ENCODE measurements at places on chromosomes 2 and 18.

DNA sequence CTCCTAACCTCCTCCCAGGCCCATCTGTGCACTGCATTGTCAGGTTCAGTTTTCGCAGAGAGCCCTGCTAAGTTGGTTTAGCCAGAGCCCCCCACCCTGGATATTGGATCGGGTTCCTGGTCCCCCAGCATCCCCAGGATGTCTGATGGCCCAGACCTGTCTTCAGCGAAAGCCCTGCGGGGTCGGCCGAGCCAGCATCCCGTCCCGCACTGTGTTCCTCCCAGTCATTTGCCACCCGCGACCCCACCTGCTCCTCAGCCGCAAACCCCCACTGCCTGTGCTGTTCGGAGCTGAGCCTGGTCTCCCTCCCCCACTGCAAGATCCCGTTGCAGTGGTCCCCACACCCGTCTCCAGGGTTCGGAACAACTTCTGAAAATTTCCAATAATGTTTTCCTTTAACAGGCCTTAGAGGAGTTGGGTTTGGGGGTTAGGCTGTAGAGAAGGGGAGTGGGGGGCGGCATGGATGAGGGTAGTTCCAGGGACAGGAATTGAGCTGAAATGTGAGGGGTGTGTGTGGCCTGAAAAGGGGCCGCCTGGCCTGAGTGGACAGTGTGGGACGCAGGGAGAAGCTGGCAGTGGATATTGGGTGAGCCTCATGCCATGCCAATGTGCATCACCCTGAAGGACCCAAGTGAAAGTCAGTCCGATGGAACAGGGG, 1.6 kb upstream of the COPS9 start:
- DNase-seq, result no peak

DNA sequence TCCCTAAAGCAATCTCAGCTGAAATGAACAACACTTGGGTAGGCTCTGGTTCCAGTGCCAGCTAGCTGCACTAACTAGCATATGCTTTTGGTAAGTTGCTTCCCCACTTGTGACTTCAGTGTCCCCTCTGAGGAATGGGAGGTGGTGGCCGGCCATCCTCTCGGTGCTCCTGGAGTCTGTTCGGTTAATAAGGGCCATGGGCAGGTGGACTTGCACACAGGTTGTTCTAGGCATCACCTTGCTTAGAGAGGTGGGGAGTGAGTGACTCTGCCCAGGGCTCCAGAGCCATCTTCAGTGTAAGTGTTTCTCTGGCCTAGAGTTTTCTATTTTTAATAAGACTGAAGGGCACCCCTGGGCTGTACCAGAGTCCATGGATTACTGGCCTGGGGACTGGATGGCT, 18.8 kb upstream of the TAF1B start:
- DNase-seq, result no peak

DNA sequence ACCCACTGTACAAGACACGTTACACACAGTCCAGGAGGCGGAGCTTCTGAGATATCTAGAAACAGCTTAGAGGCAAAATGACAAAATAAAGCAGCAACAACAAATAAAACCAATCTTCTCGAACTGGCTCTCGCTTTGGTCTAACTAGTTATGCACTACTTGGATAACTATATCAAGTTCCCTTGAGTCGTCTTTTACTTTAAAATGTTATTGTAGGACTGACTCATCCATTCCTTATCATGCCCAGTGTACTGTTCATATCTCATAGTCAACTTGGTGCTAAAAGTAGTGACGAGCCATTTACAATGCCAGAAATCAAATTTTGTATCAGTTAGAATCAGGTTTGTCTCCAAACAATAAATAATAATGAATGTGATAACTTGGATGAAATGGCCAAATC, 102.5 kb upstream of the SLC35G4 start:
- no peak for DNase-seq

DNA sequence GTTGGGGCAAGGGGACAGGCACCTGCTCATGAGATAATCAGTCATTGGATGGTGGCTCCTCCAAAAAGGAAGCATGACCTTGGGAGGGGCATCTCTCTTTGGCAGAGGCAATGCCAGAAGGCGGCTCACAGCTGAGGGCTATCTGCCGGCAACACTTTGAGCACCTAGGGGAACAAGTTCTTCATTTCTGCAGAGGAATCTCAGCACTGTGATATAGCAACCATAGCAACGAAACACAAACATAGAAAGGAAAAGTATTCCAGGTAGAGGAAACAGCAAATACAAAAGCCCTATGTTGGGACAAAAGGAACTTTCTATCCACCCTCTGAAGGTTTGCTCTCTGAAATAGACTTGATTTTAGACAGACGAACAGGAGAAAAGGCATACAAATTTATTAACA, 89.1 kb upstream of the NEDD4L start:
- DNase-seq, result no peak

GRCh38 chr2:227507963-227508362, 36.0 kb downstream of the AGFG1 start:
- no peak for DNase-seq

DNA sequence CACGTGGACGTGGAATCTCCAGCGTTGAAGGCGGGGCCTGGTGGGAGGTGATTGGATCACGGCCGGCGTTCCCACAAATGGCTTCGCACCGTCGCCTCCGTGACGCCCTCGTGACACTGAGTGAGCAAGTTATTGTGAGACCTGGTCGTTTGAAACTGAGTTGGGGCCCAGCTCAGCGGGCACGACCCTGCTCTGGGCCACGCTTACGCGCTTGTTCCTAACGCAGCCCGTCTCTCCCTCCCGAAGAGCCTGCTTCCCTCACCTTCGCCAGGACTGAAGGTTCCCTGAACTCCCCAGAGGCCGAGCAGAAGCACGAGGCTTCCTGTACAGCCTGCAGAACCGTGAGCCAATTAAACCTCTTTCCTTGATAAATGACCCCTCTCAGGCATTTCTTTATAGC, 121.8 kb downstream of the RTP5 start:
- DNase-seq, result no peak

DNA sequence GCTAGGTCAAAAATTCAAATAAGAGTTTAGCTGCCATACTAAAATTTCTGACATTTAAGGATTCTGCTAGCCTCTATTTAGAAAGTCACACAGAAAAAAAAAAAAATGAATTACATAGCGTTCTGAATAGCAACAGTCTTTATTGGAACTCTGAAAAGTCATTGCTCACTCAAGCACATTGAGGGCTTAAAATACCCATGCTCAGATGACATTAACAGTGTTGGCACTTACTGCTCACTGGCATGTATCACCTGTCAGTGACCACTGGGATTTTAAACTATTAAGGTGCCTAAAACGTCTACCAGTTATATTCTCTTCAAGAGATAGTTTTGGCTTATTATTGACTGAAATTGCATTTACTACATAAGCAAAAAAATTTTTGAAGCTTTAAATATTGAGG, 468.0 kb upstream of the SPHKAP start:
- no peak for DNase-seq

DNA sequence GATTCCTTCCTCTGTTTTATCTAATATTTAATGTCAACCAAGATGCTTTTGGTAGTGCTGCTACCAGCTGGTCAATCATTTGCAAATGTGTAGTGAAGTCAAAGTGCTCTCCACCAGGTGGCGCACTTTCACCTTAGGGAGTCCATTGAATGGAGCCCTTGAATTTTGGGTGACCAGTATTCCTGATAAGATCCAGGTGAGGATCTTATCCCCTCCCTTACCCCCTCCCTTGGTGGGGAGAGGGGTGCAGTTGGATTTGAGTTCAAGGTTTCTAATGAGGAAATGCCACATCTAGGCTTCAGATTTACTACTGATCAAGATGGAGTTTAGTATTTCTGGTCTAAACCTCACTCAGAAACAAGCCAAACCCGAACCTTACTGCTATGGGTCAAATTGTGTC, 12.0 kb upstream of the E2F6 start:
- DNase-seq, result peak; percentile 78

DNA sequence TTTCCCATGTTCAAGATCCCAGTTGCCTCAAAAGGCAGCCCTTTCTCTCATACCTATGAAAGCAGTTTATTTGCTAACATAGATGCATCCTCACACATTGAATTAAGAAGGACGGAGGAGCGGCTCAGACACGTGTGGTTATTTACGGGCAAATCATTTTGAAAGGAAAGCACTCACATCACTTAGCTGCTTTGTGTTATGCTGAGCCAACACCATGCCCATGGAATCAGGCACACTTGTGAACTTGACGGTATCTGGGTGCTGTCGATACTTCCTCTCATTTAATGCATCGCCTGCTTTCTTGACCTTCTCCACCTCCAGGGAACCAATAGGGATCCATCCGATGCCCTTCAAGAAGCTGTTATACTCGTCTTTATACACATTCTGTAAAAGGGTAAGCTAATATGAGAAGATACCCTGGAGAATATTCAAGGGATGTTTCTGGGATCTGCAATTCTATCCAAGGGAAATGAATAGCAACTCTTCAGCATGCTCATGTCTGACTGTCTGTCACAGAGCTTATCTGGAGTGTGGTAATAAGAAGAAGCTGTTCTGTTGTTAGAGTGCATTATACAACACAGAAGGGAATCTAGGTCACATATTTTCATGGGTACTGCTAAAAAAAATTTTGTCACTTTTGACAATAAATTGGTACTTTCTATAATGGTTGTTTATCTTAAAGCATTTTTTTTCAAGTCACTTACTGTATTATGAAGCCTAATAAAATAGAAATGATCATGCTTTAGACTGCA, 63.3 kb downstream of the NEB start:
- DNase-seq, result no peak

- DNase-seq, result no peak
Observed at GRCh38 chr2:23464156-23464555, 79.2 kb downstream of the KLHL29 start.

GRCh38 chr18:38940863-38941531, 1375.4 kb upstream of the CELF4 start:
- DNase-seq, result peak; percentile 93

- no peak for DNase-seq
Observed at GRCh38 chr2:124967325-124967724, 942.2 kb downstream of the CNTNAP5 start.

DNA sequence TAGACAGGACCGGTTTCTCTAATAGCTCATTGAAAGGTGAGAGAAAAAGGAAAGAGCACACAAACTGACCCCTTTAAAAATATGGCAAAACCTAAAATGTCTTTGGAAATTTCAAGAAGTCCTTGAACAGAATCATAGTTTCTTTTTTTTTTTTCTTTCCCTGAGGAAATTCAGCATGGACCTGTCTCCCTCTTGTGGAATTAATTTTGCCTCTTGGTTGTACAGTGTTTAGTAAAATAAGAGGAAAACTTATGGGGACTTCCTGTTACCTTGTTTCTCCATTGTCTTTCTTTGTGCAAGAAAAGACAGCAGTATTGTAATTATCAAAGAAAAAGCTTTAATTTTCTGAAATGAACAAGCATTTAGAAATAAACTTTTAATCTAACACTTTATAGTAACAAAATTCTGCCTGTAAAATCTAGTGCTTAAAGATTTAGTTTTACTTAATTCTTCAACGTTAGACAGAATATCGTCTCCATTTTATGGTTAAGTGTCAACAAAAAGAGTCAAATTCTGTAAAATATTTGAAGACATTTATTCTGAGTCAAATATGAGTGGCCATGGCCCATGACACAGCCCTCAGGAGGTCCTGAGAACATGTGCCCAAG, 176.3 kb upstream of the NABP1 start:
- no peak for DNase-seq

DNA sequence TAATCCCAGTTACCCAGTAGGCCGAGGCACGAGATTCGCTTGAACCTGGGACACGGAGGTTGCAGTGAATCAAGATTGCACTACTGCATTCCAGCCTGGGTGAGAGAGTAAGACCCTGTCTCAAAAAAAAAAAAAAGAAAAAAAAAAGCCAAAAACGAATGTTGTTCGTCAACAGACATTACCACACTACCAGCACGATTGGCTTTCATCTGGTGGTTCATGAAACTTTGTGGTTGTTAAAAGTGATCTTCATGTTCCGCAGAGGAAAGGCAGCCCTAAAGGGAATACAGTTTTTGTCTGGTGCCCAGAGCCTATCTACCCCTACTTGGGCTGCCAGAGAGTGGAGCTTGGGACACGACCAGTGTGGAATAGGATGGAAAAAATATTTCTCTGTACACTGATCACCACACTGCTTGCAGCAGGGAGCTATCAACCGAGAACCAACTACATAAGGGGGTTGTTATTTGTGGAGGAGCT, 13.6 kb upstream of the CXCR4 start:
- peak; percentile 53 for DNase-seq

GRCh38 chr2:61266632-61267505, 104.9 kb downstream of the C2orf74 start:
- no peak for DNase-seq

GRCh38 chr2:138157372-138157771, 193.1 kb downstream of the HNMT start:
- no peak for DNase-seq

DNA sequence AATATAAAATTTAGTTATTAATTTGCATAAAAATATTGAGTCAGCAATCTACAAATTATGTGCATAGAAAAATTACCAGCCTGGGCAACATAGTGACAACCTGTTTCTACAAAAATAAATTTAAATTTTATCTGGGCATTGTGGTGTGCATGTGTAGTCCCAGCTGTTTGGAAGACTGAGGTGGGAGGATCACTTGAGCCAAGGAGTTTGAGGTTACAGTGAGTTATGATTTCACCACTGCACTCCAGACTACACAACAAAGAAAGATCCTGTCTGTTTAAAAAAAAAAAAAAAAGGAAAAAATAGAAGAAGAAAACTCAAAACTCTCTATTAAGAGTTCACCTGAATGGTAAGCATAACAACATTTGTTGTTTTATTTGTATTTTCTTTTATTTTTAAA, 1048.4 kb upstream of the CDH2 start:
- DNase-seq, result no peak

- DNase-seq, result peak; percentile 73
Observed at GRCh38 chr2:95539836-95540235, 52.0 kb upstream of the TRIM43 start.

DNA sequence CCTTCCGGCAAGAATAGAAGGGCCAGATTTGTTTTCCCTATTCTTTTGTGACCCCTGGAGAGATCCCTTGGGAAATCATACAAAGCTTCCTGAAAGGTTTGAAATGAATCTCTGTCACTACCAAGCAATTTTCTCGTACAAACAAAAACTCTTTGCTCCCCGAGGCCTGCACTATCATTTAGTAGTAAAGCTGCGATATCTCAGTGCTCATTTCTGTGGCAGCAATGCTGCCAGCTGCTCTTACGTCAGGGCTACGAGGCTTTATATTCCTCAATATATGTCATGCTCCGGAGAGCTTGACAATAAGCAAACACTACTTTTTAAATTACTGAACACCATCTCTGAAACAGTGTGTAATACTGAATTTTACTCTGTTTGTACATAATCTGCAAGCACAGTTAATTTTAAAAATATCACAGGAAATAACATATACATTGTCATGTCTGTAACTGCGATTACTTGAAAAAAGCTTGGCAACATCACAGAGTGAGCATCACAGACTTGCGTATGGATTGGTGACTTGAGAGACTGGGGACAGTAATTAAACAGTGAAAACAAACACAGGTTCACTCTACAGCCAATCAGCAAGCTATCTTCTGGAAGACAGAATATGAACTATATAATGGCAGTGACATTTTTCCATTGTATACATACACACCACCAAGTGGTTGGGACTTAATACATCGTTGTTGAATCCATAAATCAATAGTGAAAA, 403.3 kb upstream of the NETO1 start:
- DNase-seq, result no peak

All from activated CD4-positive, alpha-beta T cell treated with anti-CD3 and anti-CD28 coated beads, Interleukin-2, amount 50 U/mL, for 16 hours (primary cell).